ENCODE measurements at places on chromosomes 12 and 14. TPM values are rescaled to one million over a fixed set of nuclear protein-coding genes. Genes with fewer than 3 reads are reported as not detected.

DNA sequence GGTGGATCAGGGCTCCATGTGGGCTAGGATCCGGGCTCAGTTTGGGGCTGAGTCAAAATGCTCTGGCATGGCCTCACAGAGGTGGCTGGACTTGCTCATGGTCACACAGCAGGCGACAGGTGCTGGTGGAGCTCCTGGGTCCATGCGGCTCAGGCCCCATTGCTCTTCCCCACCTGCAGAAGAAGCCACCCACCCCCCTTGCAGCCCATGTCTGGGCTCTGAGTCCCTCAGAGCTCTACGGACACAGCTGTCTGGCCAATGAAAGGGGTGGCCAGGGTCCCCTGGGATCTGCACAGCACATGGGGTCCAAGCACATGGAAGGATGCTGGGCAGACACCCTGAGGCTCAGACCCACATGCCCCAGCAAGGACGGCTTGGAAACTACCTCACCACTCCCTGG lies 17.0 kb upstream of the C14orf180 start:
- no peak for DNase-seq

DNA sequence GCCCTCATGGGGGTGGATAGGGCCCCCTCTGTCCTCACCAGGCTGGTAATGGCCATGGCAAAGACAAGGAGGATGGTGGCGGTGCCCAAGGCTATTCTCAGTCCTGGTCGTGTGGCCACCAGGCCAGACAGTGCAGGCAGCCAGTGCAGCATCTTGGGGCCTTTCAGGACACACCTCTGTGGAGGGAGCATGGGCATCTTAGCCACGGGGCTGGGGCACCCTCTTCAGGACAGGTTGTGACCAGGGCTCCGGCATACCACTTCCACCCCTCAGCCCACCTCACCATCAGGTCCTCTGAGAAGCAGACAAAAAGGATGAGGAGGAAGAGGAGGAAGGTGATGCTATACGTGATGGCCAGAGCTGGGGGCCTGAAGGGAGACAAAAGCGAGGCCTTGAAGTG lies 10.8 kb downstream of the ADCY4 start:
- no peak for DNase-seq

GRCh38 chr14:102491366-102491765 lies 18.2 kb downstream of the ANKRD9 start:
- no peak for DNase-seq

Gene GPR132
- total RNA-seq: 0.80 TPM

Gene OR4K14
- total RNA-seq: not detected

Gene TMEM233
- 0.51 TPM for total RNA-seq

Measured in heart right ventricle (tissue), 16 donors.